ENCODE measurements at places on chromosomes 7 and 10.

GRCh38 chr10:21712975-21713374, 178.9 kb downstream of the MLLT10 start:
- no peak for DNase-seq

- no peak for DNase-seq
Measured at GRCh38 chr7:37493810-37494209, 45.1 kb upstream of the ELMO1 start.

DNA sequence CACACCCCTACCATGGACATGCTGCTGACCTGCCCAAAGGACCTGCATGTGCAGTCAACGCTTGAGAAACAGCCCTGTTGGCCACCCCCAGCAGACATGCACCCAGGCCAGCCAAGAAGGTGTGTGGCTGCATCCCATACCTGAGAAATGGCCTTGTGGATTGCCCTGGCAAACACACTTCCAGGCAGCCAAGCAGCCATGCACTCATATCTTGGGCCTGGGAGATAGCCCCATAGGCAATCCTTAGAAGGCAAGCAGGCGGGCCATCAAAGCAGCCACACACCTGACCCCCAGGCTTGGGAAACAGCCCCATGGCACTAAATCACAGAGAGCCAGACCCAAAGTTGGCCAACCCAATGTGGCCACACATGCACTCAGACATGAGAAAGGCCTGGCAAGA, 4.9 kb upstream of the AKR1B1 start:
- DNase-seq: no peak

GRCh38 chr7:26508481-26508880, 216.8 kb downstream of the SNX10 start:
- DNase-seq: no peak

- DNase-seq: peak; percentile 7
Measured at GRCh38 chr7:129741743-129742213, 130.3 kb downstream of the NRF1 start.

GRCh38 chr7:112946350-112946749, 140.3 kb downstream of the GPR85 start:
- no peak for DNase-seq

DNA sequence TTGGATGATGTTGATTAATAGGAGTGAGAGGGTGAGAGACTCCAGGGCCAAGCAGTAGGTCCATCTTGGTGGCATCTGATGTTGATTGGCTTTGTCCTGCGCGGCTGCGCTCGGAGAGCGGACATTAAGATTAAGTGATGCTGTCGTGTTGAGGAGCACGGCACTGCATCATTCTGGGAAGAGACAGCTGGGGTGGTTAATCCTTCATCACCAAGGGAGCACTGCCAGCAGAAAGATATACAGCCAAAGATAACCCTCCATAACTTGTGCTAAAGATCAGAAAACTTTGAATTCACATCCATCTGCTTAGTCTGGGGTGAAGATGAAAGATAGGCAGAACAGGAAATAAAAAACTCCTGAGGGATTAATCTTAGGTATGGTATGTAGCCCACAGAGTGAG, 208.3 kb downstream of the LRMDA start:
- DNase-seq: no peak

GRCh38 chr10:64089648-64090047, 568.4 kb downstream of the REEP3 start:
- no peak for DNase-seq

- DNase-seq: no peak
Measured at GRCh38 chr10:92972066-92972870, 88.3 kb upstream of the CYP26C1 start.
